Heart left ventricle (tissue), 16 donors: ENCODE measurements at places on chromosomes 4 and X.

GRCh38 chrX:153966283-153966688 lies 5.3 kb downstream of the HCFC1 start:
- DNase-seq: no peak

DNA sequence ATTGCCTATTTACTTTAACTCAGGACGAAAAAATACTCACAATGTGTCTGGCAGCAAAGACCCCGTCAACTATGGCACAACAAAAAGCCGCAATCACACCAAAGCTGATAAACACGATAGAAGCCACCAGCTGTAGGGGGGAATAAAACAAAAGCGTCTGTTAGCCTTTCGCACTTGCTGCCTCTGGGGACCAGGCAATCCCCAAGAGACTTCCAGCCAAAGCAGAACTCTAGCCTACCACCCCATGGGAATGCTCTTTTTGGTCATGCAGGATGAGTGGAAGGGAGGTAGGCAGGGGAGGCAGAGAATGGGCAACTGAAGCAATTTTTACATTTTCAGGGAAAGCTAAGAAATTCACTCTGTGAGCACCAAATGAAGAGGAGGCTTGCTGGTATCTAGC lies 20.1 kb downstream of the TMEM255A start:
- no peak for DNase-seq

DNA sequence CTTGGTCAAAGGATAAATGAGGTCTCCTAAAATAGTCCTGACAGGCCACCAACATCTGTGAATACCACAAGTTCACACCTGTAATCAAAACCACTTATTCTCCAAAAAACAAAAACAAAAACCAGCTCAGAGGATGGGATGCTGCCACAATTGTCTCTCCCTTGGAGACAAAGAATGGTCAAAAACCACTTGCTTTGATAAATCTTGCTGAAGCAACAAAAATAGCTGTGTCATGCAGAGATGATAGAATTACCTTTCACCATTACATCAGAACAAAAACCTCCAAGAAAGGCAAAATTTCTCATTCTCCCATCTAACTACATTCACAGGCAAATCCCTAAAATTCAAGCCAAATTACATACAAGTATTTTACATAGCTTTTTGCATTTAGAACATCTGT lies 180.4 kb downstream of the MAML3 start:
- DNase-seq: no peak

- no peak for DNase-seq
These were observed 53.3 kb downstream of the TEX13A start for GRCh38 chrX:105167233-105167632.

DNA sequence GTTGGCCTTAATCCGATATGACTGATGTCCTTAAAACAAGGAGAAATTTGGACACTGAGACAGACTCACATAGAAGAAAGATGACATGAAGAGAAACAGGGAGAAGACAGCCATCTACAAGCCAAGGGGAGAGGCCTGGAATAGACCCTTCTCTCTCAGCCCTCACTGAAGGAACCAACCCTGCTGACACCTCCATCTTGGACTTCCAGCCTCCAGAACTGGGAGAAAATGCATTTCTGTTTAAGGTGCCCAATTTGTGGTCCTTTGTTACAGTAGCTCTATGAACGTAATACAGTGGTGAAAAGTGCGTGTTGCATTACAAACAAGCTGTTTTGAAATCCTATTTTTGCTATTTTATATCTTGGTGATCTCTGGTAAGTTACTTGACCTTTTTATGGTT lies 343.6 kb downstream of the ARHGAP10 start:
- no peak for DNase-seq

DNA sequence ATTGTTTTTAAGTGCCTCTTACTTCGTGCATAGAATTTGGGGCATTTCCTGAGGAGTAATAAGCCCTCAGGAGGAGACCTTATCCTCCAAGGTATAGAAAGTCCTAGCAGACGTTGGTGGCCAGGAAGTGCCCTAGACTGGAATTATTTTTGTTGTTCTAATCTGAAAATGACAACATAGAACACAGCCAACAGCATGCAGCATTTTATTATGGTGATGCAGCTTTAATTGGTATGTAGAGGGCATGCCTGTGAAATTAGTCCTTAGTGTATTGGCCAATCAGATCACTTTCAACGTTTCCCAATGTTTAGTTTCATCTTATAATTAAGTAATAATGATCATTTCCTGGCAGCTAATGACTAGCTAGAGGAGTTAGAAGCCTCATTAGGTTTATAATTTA lies 199.2 kb downstream of the SHROOM3 start:
- DNase-seq: no peak

GRCh38 chr4:81353861-81354260 lies 117.8 kb downstream of the RASGEF1B start:
- no peak for DNase-seq

GRCh38 chr4:151150821-151151580 lies 51.6 kb downstream of the RPS3A start:
- DNase-seq: no peak

GRCh38 chr4:174398728-174399127 lies 115.0 kb downstream of the CEP44 start:
- no peak for DNase-seq

GRCh38 chrX:19836337-19836736 lies 51.1 kb downstream of the SH3KBP1 start:
- DNase-seq: no peak

- no peak for DNase-seq
These were observed 154.1 kb upstream of the PPP3CA start for GRCh38 chr4:101501421-101501820.

DNA sequence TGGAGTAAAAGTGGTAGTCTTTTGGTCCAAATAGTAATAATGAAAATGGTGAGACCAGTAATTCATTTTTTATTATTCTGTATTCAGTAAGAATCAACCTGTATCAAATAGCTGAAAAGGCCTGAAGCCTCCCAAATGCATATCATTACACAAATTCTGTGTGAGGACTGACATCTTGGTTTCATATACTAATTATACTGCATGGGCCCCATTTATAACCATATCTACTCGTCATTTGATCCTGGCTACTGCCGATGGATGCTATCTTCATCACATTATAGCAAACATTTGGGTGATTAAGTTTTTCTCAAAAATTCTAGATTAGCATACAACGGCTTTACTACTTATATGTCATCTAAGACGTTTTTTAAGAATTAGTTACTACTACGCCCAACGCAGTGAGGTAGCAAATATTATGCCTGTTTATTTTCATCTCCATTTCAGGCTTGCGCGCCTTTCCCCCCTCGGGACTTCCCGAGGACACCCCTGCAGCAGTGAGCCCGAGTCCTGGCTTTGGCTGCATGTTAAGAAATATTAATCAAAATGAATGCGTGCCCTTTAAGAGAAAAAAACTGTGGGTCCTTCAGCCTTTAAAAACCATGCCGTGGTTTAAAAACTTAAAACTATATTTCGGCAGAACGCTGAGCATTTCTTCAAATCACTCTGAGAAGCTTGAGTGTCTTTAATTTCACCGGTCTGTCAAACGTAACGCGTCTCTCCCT lies 814 bp upstream of the MMAA start:
- no peak for DNase-seq

DNA sequence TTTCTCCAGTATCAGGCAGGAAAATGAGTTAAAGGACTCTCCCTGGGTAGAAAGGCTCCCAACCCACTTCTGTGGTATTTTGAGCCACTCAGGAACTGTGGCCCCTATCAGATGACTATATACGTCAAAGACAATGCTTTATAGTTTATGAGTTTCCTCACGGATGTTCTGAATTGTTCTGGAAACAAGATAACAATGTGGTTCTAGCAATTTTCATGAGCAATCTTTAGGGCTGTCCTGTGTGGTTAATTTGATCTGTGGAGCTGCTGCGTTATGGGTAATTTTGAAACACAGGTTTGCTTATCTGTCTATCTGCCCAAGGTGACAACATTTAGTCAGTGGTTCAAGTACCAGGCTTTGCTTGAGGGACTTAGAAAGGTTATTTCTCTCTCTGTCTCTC lies 46.7 kb upstream of the IL2 start:
- no peak for DNase-seq

- no peak for DNase-seq
These were observed 102.0 kb downstream of the FNIP2 start for GRCh38 chr4:158870626-158871334.

- no peak for DNase-seq
These were observed 80.1 kb upstream of the LRPAP1 start for GRCh38 chr4:3612281-3612680.

- DNase-seq: no peak
These were observed 284.8 kb upstream of the TENM3 start for GRCh38 chr4:181958446-181958845.

GRCh38 chrX:17500145-17500579 lies 125.2 kb downstream of the NHS start:
- DNase-seq: no peak

DNA sequence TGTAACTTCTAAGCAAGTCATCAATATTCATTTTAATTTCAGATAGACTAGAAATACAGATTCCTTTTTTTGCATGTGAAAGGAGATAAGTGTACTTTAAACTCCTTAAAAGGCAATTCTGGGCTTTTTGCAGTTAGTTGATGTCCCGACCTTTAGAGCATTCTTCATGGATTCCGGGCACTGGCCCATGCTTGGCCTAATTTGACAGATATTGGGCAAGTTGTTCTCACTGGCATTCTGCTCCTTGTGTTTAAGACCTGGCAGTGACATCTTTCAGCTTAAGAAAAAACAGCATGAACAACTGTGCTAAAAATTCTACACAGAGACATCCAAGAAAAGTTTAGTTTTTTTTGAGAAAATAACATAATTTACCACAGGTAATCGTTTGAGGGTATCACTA lies 1037.2 kb downstream of the PCDH18 start:
- DNase-seq: no peak

DNA sequence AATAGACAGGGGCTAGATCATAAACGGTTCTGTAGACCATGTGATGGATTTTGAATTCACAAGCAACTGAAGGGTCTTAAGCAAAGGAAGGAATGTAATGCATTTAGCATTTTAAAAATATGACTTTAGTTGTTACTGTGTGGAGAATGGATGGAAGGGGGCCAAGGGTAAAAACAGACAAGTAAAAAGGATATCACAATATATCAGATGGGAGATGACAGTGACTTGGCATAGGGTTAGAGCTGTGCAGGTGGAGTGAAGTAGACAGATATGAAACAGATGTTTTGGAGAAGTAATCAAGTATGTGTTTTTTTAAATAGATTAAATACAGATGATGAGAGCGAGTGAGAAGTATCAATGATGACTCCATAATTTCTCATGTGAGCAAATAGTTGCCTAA lies 1116.0 kb upstream of the TENM3 start:
- DNase-seq: no peak

DNA sequence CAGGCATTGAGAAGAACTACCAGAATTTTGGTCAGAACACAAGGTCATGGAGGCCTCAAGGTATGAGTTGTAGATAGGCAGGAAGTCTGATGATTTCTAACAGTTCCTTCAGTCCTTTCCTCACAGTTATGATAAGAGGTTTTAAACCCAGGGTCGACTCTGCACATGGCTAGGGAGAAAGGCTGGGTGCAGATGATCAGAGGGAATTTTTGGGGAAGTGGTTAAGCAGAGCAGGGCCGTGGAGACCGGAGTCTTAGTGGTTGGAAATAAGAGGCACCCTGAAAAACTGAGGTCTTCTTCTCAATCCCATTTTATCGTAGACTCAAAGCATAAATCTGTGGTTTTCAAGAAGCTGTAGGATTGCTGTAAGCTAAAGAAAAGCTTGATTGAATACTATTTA lies 118.5 kb upstream of the ANK2 start:
- DNase-seq: no peak

DNA sequence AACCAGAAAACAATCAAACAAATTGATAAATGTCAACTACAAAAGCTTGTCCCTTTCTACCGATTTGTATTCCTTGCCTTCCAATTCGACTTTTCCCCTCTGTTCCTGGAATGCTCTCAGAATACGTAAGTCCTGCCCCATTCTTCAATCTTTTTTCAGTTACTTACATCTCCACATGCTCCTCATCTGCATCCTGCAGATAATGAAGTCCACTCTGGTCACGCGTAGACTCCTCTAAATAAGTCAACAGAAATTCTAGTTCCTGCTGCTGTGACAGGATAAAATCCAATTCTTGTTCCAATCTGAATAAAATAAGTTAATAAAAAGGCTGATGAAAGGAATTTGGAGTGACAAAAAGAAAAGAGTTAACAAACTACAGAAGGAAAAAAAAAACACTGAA lies 34.4 kb upstream of the RBM41 start:
- DNase-seq: no peak

DNA sequence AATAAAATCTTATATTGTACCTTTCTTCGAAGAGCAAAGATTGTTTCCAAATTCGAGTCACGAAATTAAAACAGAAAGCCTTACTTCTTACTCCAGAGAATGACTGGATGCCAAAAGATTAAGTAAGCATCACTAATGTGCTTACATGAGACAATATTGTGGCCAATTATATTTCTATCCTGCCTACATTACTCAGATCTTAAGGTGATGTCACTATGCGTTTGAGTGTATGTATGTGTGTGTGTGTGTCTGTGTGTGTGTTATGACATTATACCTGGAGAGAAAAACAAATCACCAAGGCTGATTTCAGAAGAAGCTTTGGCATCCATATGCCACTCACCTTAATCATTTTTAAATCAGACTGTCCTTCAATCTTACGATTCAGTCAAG lies 556.3 kb downstream of the PPARGC1A start:
- no peak for DNase-seq

GRCh38 chrX:24790166-24790565 lies 96.4 kb downstream of the POLA1 start:
- no peak for DNase-seq

DNA sequence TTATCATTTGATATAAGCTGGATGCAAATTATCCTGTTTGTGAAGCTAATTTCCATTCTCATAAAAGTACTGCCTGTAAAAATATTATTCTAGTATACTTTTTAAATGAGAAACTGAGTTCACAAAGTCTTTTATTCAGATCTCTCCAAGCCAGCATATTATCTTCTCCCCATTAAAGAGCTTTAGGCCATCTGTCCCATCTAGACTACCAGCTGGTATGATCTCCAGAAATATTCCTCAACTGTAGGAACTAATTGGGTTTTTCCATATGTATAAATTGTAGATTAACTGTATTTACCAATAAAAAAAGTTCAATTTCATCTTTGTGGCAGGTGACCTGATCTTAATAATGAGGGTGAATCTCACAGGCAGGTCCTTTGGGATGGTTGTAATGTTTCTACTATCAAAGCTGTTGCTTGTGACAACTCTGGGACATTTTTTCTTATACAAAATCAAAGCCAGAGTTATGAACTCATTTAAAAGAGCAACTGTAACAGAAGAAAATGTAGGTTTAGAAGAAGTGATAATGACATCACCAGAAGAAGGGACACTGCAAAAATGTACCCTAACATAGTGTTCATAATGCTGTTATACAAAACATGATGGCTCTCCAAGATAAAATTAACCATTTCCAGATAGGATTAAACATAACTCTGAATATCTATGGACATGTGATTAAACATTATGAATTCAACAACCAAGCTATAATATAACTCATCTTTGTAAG lies 132.8 kb downstream of the KCNIP4 start:
- no peak for DNase-seq

GRCh38 chrX:10098270-10098713 lies 58.5 kb upstream of the CLCN4 start:
- DNase-seq: no peak

GRCh38 chrX:11764602-11765067 lies 6.6 kb downstream of the MSL3 start:
- DNase-seq: no peak

- no peak for DNase-seq
These were observed 39.6 kb upstream of the SLC7A3 start for GRCh38 chrX:70970482-70970995.

GRCh38 chrX:134002921-134003615 lies 17.7 kb upstream of the GPC3 start:
- no peak for DNase-seq
